Activated T-cell treated with anti-CD3 and anti-CD28 coated beads for 1 hour (primary cell): ENCODE measurements at places on chromosomes 12 and 14.

- no peak for DNase-seq
These were observed 56.7 kb downstream of the FBRSL1 start for GRCh38 chr12:132546647-132547046.

DNA sequence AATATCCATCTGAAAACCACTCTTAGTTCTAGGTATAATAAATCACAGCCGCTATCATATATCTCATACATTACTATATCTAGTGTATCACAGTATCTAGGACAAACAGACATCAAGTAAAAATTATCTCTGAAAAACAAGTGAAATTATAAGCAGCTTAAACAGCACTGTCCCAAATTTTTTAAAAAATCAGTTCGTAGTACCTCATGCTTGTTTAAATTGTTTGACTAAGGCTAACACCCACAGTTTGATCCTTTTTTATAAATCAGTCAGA, 33.9 kb downstream of the CDK17 start:
- no peak for DNase-seq

DNA sequence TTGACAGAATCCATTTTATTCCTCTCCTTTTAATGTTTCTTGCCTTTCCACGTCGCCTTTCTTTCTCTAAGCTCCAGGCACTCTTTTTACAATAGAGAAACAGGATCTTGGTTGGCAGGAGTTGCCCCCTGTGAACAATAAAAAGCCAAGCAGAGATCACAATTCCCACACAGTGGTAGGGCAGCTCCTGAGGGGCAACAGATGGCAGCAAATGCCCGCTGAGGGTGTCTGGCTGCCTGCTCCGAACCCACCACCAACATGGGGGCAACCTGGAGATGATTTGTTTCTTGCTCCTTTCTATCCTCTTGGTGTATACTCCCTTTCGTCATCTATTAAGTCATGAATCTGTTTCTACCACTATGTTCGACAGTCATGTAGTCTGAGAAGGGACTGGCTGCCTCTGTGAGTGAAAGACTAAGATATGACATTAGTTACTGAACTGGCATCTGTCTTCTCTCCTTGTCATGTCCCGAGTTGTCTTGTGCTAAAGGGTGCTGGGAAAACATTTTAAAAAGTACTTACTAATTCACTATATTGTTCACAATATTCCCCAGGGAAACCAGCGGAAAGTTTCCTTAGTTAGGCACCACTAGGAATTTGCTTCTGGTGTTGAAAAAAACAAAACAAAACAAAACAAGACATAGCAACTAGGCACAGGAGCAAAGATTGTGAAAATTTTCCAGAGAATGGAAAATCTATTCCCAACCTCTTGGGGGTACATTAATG, 170.1 kb downstream of the STXBP6 start:
- DNase-seq, result no peak

GRCh38 chr14:66975251-66975650, 214.0 kb upstream of the GARIN2 start:
- DNase-seq, result no peak

DNA sequence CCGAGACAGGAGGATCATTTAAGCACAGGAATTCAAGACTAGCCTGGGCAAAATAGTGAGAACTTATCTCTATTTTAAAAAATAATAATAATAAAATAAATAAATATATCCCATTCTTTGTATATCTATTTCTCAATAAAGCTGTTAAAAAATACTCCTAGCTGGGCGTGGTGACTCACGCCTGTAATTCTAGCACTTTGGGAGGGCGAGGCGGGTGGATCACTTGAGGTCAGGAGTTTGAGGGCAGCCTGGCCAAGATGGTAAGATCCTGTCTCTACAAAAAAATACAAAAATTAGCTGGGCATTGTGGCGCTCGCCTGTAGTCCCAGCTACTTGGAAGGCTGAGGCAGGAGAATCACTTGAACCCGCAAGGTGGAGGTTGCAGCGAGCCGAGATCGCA, 75.7 kb upstream of the TBX3 start:
- DNase-seq, result no peak

DNA sequence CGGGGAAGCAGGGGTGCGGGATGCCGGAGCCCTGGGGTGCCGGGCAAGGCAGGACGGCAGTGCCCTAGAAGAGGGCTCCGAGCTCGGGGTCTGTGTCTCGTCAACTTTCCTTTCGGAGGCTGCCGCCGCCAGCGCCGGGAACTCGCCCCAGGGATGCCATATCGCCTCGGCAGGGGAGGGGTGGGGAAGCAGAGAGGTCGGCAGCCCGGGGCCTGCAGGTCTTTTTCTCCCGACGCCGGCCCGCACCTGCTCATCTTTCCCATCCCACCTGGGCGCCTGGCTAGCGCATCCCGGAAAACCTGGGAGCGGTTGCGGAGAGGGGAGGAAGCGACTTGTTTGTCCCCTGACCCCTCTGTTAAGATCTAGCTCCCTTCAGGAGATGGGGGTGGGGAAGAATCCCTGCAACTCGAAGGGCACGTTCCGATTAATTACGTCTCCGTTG, 547 bp downstream of the CNTN1 start:
- DNase-seq, result no peak

- DNase-seq, result no peak
These were observed 73.8 kb upstream of the TBX3 start for GRCh38 chr12:114757684-114758325.

DNA sequence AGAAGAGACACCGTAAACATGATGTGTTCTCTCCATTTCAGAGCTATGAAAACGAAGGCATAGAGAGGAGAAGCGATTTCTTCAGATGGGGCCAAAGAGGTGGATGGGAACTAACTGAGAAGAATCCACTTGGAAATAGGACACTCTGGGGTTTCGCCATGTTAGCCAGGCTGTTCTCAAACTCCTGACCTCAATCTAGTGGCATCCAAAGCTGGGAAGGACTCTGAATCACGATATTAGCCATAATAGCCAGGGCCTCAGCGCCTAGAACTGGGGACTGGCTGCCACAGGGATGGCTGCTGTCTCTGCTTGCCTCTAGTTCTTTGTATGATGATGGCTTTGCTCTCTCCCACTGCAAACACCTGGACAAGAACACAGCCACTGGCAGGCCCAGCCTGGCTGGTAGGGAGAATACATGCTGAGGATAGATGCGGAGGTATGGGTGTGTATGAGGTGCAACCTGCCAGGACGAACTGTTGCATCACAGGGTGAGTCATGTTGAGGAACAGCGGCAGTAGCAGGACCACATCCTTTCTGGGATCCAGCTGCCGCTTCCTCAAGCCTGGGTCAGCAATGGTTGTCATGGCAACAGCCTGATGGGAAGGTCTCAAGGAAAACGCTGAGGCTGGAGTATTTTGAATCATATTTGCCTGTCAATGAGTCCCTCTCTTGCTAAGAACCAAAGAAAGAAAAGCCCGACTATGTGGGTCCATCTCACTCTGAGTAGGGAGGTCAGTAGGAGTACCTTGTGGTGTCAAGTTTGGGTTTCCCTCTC, 31.1 kb downstream of the CCDC177 start:
- no peak for DNase-seq

DNA sequence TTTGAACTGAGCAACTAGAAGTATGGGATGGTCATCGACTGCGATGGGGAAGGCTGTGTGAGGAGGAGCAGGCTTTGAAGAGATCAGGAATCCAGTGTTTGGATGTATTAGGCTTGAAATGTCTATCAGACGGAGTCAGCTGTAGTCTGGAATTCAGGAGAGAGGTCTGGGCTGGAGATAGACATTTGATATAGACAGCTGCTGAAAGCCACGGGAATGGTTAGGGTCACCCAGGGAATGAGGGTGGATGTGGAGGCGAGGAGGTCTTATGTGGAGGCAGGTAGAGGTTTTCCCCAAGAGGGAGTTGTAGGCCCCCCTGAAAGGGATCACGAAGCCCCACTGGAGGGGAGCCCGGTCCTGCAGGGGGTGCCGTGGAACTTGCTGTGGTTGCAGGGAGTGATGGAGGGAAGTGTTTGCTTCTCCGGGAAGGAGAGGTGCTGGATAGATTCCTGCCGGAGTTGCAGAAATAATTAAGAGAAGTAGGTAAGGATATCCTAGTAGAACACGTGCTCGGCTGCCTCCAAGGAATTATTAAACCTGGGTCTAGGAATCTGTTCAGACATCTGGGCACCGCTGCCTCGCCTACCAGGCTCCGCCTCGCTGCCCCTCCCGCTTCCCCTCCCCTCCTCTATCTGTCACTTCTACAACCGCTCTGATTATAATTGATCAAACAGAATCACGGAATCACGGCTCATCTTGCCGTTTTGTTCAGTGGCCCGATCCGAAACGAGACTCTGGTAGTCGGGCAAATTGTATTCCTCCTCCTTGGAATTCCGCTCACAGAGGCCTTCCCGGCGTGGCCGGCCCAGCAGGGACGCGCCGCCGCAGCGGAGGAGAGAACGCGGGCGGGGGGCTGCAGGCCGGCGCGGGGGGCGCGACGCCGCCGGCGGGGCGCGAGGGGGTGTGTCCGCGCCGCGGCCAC, 826 bp upstream of the CACNA1C start:
- DNase-seq, result no peak

- DNase-seq, result no peak
These were observed 119.8 kb upstream of the SFSWAP start for GRCh38 chr12:131591136-131591535.

GRCh38 chr12:26233631-26234030, 38.3 kb downstream of the SSPN start:
- no peak for DNase-seq

DNA sequence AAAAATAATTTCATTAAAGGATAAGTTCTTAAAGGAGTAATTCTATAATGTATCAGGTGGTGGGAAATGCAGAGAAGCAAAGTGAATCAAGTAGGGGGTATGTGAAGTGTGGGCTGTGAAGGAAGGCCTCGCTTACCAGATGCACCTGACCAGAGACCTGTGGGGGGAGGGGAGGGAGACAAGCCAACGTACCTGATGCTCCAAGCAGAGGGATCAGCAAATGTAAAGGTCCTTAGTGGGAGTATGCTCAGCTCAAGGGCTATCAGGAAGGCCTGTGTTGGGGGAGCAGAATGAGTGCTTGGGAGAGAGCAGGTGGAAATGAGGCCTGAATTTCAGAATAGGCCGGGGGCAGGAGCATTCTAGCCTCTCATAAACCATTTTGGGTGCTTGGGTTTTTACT, 57.1 kb downstream of the ANO4 start:
- DNase-seq, result no peak

DNA sequence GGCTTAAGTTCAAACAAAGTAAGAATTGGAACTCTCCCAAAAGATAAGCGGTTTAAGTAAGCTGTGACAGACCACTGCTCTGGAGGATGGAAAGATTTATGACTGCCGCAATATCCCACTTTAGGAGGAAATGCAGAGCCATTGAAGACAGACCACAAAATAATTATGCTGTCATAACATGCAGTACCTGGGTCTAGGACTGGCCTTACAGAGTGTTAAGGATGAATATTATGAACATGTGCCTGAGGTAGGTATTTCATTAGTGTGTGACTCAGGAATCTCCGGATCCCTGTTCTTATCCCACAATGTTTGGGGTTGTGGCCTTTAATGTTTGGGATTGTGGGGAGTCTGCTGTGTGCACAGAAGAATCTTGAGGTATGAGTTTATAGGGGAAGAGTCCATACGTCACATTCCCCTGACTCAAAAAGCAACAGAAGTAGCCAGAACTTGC, 114.9 kb downstream of the SAMD4A start:
- no peak for DNase-seq

DNA sequence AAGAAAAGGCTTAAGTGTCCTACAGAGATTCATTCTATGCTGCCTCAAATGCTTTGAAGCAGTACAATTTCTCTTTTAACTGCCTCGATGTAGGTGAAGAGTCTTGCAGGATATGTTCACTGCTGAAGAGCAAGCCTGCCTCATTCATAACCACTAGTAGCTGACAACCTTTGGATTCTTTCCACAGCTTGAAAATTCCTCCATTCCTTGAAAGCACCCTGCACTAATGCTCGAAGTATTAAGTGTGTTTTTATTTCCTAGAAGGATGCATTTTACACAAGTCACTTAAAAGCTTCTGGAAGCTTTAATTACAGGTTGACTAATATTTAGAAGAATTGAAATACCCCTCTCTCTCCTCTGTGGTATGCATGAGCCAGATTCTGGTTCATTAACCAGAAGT, 429.4 kb downstream of the DIO2 start:
- no peak for DNase-seq

GRCh38 chr14:90970167-90970600, 90.3 kb downstream of the RPS6KA5 start:
- DNase-seq, result no peak

GRCh38 chr14:103872481-103873113, 25.2 kb upstream of the PPP1R13B start:
- no peak for DNase-seq

DNA sequence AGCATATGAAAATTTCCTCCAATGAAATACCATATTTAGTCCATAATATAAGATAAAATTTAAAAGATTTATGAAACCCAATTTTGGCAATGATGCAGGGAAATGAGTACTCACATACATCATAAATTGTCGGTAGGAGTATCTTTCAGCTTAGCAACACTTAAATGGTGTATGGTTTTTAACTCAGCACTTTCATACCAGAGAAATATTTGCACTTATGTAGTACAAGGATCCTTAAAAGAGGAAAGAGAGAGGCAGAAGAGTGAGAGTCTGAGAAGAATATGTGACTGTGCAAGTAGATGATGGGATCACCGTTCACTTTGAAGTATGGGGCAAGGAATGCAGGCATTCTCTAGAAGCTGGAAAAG, 379.3 kb upstream of the DCN start:
- DNase-seq, result no peak

- no peak for DNase-seq
These were observed 94.6 kb upstream of the MUCL1 start for GRCh38 chr12:54759751-54760150.

DNA sequence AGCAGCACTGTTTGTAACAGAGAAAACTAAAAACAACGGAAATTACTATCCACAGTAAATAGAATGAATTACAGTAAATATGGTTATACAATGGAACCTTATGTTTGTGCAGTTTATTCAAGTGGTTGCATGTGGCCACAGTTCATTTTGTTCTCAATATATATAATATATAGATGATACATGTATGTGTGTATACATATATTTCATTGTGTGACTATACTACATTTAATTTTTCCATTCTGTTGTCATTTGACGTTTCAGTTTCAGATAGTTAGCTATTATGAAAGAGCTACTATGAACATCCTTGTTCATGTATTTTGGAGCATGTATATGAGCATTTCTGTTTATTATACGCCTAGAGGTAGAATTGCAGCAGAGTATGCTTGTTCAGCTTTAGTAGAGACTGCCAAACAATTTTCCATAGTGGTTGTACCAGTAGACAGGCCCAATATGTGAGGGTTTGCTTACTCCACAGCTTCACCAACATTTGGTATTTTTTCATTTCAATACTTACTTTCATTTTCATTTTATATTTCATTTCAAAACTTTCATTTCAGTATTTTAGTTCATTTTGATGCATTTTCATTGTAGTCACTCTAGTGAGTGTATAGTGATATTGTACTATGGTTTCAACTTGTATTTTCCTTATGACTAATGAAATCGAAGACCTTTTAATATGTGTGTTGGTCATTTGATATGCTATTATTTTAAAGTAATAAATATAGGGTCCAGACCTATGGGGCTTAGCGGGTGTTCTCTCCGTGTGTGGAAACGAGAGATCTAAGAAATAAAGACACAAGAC, 141.5 kb upstream of the FGD4 start:
- DNase-seq, result no peak

GRCh38 chr14:99885649-99885958, 92.4 kb downstream of the EML1 start:
- DNase-seq, result no peak

GRCh38 chr14:94170136-94170535, 4.0 kb upstream of the PPP4R4 start:
- no peak for DNase-seq

GRCh38 chr12:113638460-113638775, 166.7 kb upstream of the LHX5 start:
- no peak for DNase-seq

GRCh38 chr14:82935691-82936090, 1402.0 kb upstream of the SEL1L start:
- DNase-seq, result no peak

- no peak for DNase-seq
These were observed 249.1 kb downstream of the DPY19L2 start for GRCh38 chr12:63419154-63419553.
